DMS79 (cell line): ENCODE measurements at places on chromosomes 11 and 22.

- no peak for DNase-seq
Observed at GRCh38 chr22:31106731-31107177, 614 bp downstream of the SELENOM start.

GRCh38 chr11:1402355-1403077, 12.8 kb downstream of the BRSK2 start:
- DNase-seq: no peak

GRCh38 chr11:71071736-71072509, 180.5 kb downstream of the SHANK2 start:
- DNase-seq: no peak

GRCh38 chr11:88402192-88402715, 64.7 kb upstream of the CTSC start:
- DNase-seq: no peak

DNA sequence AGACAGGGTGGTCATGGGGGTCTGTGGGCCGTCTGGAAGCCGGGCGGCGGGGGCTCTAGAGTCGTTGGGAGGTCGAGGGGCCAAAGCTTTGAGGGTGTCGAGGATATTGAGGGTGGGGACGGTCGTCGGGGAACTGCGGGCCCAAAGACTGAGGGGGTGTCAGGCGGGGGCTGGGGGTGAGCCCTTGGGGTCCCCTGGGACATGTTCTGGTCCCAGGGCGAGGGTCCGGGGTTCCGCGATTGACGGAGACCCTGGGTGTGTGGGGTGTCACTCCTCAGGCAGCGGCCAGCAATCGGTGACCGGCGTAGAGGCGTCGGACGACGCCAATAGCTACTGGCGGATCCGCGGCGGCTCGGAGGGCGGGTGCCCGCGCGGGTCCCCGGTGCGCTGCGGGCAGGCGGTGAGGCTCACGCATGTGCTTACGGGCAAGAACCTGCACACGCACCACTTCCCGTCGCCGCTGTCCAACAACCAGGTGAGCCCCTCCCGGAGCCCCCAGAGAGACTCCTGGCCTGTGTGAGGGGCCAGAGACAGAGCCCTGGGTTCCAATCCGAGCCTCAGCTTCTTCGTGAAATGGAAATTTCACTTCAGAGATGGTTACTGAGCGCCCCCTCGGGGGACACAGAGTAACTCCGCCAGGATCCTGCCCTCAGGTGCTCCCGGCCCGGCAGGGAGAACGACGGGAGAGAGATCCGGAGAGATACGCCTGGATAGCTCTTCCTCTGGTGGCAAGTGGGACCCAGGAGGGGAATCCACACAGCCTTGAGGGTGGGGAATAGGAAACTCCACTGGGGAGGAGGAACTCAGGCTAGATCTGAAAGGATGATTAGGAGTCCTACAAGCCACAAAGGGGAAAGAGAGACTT, 714 bp downstream of the SDF2L1 start:
- DNase-seq: no peak

GRCh38 chr11:8760896-8761295, 78.3 kb downstream of the RPL27A start:
- DNase-seq: no peak

- DNase-seq: no peak
Observed at GRCh38 chr11:66118847-66119246, 48.8 kb downstream of the PACS1 start.

DNA sequence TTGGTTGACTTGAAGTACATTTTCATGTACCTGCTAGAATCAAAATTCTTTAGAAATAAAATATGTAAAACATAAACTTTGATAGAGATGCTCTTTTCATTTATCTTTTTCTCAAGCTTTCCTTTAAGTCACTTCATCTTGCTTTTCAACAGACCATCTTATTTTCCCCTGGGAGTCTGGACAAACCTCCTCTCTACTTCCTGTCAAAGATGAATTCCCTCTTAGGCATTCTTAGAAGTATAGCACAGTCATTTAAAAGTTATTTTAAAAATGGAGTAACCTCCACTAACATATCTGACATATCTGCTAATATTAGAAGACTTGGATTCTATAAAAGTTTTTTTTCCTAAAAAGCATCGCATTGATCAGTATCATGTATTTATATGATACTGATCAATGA, 84.8 kb upstream of the PAX6 start:
- no peak for DNase-seq

- no peak for DNase-seq
Observed at GRCh38 chr22:31120230-31120629, 2.5 kb upstream of the INPP5J start.
